Stimulated activated CD4-positive, alpha-beta T cell treated with anti-CD3 and anti-CD28 coated beads, Interleukin-15, amount 100 ng/mL, for 48 hours (primary cell): ENCODE measurements at places on chromosomes 7 and 10.

DNA sequence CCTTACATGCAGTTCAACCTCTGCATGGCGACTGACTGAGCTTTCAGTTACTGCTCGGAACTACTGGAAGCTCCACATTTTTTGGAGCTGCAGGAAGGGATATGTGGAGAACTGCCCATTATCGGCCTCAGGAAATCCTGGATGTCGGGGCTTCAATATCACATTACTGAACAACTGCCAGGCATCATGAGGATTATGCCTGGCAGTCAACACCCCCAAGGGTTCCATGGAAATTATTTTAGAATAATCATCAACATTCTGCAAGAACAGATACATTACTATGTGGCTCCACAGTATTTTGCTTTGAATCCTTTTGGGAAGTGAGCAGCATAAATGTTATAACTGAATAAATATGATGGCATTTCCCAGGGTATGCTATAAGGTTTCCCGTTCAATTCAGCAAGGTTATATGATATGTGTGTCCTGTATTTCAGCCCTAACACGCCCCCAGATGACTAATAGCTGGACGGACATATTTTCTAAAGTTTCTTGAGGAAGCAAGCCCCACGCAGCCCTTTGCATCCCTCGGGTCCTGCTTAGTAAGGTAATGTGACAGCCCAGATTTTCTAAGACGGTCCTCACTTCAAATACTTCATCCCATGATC is 53.0 kb upstream of the OPALIN start:
- DNase-seq, result no peak

DNA sequence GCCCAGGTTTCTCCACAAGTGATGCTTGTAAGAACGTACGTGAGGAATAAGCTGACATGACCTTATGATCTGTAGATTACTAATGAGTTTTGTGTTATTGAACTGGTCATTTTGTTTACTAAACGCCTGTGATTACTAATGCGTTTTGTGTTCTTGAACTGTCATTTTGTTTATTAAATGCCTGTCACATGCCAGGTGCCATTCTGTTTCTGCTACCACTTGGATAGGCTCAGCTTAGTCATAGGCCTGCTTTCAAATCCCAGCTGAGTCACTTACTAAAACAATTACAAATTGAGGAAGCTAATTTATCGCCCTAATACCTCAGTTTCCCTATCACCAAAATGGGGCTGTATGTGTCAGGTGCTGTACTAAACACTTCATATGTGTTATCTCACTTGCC is 4.7 kb upstream of the HGF start:
- no peak for DNase-seq

- DNase-seq, result no peak
These were observed 694.4 kb downstream of the AUTS2 start for GRCh38 chr7:70292716-70293115.

GRCh38 chr7:25927626-25927978 is 224.4 kb upstream of the NFE2L3 start:
- DNase-seq, result no peak
